ENCODE measurements at places on chromosomes 2 and 18.

- DNase-seq = no peak
Observed at GRCh38 chr18:22728016-22728415, 205.1 kb upstream of the RBBP8 start.

- DNase-seq = no peak
Observed at GRCh38 chr18:63480476-63480875, 3.7 kb downstream of the SERPINB5 start.

- DNase-seq = peak; percentile 41
Observed at GRCh38 chr2:106159866-106160785, 34.0 kb downstream of the UXS1 start.

GRCh38 chr2:68835621-68836020 is 35.6 kb downstream of the BMP10 start:
- peak; percentile 39 for DNase-seq

DNA sequence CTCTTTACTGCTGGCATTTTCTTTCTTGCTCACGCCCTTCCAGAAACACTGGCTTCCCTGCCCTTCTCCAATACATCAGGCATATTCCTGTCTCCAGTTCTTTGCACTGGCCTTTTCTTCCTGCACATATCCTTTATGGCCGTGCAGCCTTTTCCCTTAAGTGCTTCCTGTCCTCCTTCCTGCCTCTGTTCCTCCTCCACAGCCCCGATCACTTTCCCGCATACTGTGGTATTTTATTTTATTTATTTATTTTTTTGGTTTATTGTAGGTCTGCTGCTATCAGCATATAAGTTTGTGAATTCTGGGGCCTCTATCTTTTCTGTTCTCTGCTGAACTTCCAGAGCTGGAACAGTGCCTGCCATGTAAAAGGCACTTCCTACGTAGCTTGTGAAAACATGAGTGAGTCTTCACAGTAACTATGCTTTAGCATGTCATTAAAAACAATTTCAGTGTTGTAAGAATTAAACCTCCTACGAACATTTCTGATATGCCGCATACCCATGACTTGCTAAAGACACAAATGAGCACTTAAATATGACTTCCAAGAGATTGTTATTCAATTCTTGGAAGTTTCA is 289.1 kb downstream of the TRIB2 start:
- DNase-seq = no peak

DNA sequence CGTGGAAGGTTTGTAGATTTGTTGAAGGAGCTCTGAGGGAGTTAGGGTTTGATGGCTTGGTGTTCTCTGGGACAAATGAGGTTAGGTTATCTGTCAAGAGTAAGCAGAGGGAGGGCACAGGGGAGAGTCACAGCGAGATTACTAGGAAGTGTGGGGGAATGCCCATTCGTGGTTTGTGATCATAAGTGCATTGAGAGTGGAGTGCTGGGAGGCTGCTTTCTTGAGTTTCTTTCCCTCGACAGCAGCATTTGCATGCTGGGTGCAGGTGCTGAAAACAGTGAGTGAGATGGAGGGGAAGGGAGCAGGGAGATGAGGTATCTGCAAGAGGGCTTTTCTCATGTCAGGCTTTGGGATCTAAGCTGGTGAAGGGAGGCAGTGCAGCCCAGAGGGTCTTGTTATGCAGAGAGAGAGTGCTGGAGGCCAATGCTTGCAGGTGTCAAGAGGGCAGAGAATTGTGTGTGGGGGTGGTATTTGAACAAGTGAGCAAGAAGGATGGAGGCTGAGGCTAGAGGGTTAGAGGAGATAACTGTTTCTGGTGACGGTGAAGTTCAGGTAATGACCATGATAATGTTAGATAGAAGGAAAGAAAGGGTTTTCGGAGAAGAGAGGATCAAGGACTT is 8.8 kb downstream of the RALB start:
- no peak for DNase-seq

DNA sequence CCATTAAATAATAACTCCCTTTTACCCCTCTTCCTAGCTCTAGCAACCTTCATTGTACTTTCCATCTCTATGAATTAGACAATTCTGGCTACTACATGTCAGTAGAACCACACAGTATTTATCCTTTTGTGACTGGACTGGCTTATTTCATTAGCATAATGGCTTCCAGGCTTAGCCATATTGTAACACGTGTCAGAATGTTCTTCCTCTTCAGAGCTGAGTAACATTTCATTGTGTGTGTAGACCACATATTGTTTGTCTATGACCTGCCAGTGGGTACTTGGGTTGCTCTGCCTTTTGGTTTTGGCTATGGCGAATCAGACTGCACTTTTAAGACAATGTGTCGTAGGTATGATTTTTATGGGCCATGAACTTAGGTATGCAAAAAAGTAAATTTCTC is 20.9 kb downstream of the TSN start:
- DNase-seq = no peak

DNA sequence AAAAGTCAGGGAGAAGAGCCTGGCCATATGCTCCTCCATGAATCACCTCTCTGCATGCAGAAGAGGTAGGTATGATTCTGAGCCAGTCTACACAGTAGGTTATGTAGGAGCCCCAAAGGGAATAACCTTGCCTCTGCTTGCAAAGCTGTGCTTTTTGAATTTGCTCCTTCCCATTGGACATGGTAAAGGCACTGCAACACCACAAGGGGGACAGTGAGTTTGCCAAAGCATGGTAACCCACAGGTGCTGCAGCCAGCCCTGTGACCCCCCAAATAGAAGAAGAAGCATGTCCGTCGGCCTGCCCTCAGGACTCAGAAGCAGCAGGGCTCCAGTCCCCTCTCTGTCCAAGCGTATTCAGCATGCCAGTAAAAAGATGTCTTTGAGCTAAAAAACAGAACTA is 51.0 kb upstream of the BCL2L11 start:
- DNase-seq = no peak

DNA sequence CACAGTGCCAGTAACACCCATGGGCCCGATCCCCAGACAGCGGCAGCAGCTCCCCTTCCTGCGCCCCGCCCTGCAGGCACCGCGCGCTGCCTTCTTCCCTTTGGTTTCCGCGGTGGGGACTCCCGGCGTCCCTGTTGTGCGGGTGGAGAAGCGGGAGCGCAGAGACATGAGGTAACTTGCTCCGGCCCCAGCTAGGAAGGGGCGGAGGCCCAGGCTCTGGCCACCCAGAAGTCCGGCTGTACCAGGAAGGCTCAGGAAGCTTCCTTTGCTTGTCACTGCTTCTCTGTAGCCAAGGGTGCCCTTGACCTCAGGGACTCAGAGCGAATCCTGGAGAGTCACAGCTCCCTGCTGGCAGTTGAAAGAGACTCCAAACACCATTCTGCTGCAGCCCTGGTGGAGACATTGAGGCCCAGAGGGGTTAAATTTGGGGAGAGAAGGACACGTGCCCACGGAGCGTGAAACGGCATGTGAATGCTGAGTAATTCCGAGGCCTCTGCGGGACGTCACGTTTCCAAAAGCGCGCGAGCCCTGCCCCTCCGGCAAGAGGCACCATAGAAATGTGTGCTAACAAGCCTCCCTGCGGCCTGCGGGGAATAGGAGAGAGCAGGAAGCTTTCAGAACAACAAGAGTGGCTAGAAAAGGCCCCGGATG is 6.7 kb upstream of the ADCY3 start:
- peak; percentile 23 for DNase-seq

DNA sequence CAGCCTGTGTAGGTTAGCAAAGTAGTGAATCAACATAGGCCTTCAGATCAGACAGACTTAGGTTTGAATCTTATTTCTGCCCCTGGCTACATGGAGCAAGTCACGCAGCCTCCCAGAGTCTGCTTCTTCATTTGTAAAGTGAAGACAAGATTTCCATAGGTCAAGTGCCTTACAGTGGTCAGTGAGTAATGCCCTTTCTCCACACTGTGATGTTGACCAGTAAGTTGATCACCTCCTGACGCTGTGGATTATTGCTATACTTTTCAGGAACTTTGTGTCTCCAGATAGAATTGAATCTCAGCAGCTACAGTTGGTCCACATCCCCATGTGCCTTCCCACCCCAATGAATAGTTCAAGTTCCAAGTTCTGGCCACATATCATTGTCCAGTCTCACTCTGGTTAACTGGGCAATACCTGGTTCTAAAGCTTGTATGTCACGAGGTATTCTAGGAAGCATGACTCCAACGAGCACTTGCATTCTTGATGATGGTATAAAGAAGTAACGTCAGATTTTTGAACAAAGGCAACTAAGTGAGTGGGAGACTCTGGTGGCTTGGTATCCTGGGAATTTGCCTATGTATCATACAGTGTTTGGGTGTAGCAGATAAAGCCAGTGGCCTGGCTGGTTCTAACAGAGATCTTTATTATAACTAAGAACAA is 2.1 kb upstream of the CLIP4 start:
- peak; percentile 61 for DNase-seq

- DNase-seq = no peak
Observed at GRCh38 chr2:99852956-99853355, 289.4 kb downstream of the AFF3 start.

- no peak for DNase-seq
Observed at GRCh38 chr2:8797682-8798081, 39.7 kb downstream of the KIDINS220 start.

DNA sequence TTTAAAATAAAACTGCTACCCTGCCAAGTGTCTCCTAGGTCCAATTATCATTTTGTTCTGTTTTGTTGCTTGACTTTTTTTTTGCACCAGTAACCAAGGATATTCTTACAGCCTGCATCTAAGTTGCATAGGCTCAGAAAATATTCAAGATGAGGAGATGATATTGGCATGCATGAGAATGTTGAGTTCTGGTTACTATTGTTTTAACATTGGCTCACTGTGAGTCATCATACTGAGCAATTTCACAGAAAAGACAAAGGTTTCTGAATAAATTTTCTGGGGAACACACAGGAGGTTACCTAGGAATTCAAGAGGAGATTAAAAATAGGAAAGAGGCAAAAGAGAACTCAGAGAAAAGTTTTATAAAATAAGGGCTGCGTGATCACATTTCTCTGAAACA is 84.8 kb upstream of the POU3F3 start:
- peak; percentile 46 for DNase-seq

DNA sequence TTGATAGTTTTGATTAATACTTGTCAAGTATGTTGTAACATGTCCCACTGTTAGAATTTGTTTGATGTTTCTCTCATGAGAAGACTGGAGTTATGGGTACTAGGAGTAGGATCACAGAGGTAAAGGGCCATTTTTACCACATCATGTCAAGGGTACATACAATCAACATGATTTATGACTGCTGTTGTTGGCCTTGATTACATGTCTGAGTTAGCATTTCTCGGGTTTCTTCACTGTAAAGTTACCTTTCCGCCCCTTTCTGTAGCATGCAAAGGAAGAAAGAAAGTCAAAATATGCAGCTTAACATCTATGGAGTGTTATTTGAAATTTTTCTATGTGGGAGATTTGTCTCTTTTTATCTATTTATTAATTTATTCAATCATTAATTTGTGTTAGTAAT is 1456.4 kb downstream of the SUCLG1 start:
- DNase-seq = no peak

GRCh38 chr18:57831597-57832377 is 28.7 kb upstream of the ATP8B1 start:
- DNase-seq = no peak

GRCh38 chr2:26462100-26462499 is 15.8 kb downstream of the OTOF start:
- no peak for DNase-seq

GRCh38 chr2:232883116-232883721 is 13.2 kb downstream of the SNORC start:
- no peak for DNase-seq

- DNase-seq = no peak
Observed at GRCh38 chr2:99710721-99711120, 220.9 kb upstream of the REV1 start.

DNA sequence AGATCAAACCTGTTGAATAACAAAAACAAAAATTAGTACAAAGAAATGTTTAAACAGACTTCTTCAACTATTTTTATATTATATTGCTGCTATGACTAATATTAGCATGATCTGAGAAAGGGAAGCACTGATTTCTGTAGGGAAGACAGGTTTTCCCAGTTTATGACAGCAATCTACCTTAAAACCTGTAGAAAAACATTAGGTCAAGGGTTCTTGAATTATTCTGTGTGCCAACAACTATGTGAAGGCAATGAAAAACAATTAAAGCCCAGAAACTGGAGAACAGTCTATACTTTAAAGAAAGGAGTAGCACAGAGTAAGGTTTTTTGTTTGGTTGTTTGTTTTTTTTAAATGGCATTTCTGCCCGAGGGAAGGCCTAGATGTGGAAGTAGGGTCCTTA is 23.3 kb downstream of the PUM2 start:
- DNase-seq = no peak

- DNase-seq = no peak
Observed at GRCh38 chr2:45794134-45794617, 142.7 kb downstream of the PRKCE start.

DNA sequence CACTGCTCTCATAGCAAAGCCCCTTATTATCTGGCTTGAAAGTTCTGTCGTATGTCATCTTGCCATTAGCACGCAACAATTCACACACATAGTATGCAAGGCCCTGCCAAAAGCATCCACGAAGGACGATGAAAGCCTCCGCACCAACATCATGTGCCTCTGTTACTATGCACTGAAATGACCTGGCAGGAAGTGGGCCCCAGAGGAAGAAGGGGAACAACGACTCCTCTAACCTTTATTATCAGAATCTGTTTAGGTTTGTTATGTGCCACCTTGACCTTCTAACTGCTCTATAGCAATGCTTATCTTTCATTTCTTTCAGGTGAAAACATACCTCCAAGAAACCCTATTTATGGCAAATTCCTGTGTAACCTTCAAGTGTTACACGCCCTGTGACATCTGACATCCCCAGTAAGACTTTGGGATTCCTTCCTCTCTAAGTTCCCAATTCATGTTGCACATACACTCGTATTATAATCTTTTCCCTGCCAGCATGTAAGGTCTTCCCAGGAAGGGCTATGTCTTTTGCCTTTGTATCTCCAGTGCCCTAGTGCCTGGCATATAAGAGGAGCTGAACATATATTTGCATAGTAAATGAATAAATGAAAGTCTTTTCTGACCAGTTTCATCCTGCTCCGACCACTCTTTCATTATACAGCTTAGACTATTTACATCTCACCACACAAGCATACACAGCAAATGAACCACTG is 7.0 kb upstream of the NDUFV2 start:
- peak; percentile 67 for DNase-seq

DNA sequence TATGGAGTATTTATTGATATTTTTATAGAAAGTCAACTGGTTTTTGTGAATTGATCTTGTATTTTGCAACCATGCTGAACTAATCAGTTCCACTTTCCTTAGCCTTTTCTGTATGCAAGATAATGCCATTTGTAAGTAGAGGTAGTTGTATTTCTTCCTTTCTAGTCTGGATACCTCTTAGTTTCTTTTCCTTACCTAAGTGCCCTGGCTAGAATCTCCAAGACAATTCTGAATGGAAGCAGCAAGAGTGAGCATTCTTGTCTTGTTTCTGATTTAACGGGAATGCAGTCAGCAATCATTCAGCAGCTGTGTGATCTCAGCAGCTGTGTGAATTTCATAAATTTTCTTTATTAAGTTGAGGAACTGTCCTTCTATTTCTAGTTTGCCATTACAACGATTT is 73.4 kb downstream of the NRXN1 start:
- DNase-seq = no peak

GRCh38 chr2:110871637-110872036 is 139.3 kb downstream of the ACOXL start:
- no peak for DNase-seq

All from inflammatory macrophage treated with lipopolysaccharide for 1 hour (primary cell).